Kidney epithelial cell (primary cell): ENCODE measurements at places on chromosomes 5 and 9. TPM values are rescaled to one million over a fixed set of nuclear protein-coding genes. Genes with fewer than 3 reads are reported as not detected.
A peak's percentile ranks its signal among the peaks of the same experiment; 100 is the strongest.

CLIC3 gene
- 0.75 TPM in 1 of 2 replicates, not detected in the other for total RNA-seq

GLIPR2 gene
- total RNA-seq: 38.6 and 43.1 TPM in 2 replicates

DNA sequence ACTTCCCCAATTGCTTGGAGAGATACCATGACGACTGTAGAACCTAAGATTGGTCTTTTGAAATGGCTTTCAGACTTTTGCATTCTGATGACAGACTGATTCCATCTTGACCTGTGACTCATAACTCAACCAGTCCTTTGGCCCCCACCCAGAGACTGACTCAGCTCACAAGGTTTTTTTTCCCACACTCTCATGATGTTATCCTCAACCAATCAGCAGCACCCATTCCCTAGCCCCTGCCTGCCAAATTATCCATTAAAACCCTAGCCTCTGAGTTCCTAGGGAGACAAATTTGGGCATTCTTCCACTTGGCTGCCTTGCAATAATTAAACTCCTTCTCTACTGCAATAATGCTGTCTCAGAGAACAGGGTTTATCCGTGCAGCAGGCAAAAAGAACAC, 1263.3 kb upstream of the CDH9 start:
- DNase-seq: peak; percentile 25

DNA sequence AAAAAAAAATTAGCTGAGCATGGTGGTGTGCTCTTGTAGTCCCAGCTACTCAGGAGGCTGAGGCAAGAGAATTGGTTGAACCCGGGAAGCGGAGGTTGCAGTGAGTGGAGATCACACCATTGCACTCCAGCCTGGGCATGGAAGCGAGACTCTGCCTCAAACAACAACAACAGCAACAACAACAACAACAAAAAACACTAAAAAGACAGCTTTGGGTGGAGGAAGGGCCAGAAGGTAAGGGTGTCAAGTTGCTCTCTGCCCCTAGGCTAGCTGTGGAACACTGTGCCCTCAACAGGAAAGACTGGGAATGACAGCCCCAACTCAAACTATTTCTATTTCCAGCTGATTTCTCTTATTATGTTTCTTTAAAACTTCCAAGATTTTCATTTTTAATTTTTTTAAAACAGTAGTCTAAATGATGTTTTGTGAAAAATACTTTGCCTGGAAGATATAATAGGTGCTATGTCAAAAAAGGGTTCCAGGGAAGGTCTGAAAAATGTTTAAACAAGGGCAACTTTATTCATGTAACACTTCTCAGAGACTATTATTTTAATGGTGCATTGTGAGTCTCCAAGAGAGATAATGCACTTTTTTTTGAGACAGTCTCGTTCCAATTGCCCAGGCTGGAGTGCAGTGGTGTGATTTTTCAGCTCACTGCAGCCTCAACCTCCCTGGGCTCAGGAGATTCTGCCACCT, 29.9 kb downstream of the CLINT1 start:
- no peak for DNase-seq

GRCh38 chr5:147699496-147700088, 82.9 kb downstream of the JAKMIP2 start:
- DNase-seq: no peak

- DNase-seq: no peak
Measured at GRCh38 chr5:149338364-149338763, 6.9 kb upstream of the GRPEL2 start.

DNA sequence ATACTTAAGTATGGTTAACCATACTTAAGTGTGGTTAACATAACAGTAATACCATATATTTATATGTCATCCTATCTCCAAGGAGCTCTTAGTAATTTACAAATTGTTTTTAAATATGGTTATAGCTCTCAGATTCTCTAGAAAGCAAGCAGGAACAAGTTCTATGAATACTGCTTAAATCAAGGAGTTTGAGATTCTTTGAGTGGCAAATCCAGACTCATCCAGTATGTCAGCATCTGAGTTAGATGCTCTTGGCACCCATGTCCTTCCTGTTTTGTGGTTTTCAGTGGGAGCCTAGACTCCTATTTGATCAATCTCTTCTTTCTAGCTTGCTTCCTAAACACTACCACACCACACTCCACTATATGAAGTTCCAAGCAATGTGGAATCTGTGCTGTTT, 114.7 kb upstream of the GDNF start:
- no peak for DNase-seq
